Right ventricle myocardium inferior (tissue), 1 donor: ENCODE measurements at places on chromosomes 6 and 20. TPM values are rescaled to one million over a fixed set of nuclear protein-coding genes. Genes with fewer than 3 reads are reported as not detected.

GRCh38 chr20:48310305-48310704 is 517.5 kb downstream of the PREX1 start:
- DNase-seq: no peak

GTSF1L gene
- not detected for total RNA-seq

DNA sequence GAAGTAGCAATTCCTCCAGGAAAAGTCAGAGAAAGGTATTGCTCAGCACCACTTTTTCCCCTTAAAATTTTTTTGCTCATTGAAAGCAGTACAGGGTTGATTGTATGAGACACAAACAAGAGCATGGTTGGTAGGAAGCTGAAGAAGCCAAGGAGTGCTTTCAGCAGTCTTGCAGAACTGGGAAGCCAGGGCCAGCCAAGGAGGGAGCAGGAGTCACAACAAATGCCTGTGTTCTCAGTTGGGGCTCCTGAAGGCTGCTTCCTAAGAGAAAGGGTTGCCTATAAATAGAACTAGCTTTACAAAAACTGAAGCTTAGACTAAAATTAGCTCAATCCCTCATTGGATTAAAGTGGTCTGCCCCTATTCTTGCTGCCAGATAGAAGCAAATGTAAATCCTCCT is 3.3 kb upstream of the THEMIS start:
- DNase-seq: no peak

CYP21A2 gene
- 0.30 TPM for total RNA-seq
